CD4-positive, alpha-beta T cell treated with Interleukin-6 at 100 ng/mL for 8 hours (primary cell): ENCODE measurements at places on chromosomes 5 and 9.

DNA sequence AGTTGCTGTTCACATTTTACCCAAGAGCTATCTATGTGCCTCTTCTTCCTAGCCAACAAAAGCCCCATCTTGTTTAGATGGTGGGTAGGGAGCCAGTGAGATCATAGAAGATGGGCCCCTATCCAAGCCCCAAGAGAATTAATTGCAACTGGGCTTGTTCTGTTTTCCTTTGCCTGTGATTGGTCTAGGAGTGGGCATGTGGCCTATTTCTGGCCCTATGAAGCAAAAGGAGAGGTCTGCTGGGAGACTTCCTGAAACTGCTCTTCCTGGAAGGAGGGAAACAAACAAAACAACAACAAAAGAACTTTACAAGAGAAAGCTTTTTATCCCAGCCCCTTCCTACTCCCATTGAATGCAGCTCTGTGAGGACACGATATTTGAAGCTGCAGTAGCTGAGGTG lies 32.5 kb upstream of the ALDOB start:
- no peak for DNase-seq

DNA sequence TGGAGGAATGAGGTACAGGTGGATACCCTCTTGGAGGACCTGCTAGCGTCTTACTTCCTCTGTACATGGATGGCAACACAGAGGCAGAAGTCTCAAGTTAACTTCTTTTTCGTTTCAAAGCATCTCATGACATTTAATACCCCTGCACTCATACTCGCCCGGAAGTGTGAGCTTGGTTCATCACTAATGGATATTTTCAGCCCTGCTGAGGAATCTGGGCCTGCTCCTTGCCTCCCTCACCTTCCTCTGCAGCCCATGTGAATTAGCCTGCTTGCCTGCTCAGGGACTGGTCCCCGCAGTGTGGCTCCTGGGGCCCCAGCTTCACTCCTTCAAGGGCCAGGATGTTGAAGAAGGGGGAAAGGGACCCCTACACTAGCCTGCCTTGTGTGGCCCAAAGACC lies 34.1 kb downstream of the GADD45G start:
- DNase-seq = no peak

DNA sequence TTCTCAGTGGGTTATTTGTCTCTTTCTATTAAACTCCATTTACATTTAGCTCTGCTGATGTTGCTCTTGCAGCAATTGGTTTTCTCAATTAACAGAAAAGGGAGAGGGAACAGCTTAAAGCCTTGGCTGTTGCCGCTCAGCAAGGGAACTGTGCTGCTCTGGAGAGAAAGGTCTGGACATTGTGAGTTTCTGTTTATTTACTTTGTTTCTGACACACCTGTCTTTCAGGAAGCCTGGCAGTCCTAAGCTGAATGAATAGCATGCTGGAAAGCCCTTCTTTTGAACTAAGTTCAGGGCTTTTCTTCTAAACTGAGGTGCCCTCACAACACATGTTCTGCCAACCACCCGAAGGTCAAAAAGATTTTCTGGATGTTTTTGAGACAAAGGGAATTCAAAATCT lies 491.9 kb downstream of the PDE4D start:
- DNase-seq = no peak

DNA sequence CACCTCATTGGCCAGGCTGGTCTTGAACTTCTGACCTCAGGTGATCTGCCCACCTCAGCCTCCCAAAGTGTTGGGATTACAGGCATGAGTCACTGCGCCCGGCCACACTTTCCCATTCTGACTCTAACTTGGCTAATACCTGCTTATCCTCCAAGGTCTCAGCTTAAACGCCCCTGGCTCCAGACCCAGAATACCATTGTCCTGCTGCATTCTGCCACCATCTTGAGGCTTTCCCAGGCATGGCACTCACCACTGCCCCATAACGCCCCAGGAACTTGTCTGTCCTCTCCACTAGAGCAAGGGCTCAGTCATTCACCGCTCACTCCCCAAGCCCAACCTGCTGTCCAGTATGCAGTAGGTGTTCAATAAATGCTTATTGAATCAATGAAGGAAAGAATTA lies 39.8 kb downstream of the CAMK2A start:
- DNase-seq = no peak

- DNase-seq = no peak
These were observed 114.3 kb upstream of the EPB41L4A start for GRCh38 chr5:112533362-112533761.

GRCh38 chr9:109052416-109052815 lies 39.1 kb upstream of the CTNNAL1 start:
- no peak for DNase-seq
